A549 treated with AZD2906 at 1 μM for 4 hours (cell line): ENCODE measurements at places on chromosomes 6 and 20. TPM values are rescaled to one million over a fixed set of nuclear protein-coding genes. Genes with fewer than 3 reads are reported as not detected.

Gene MDFI
- 0.52 to 1.1 TPM (median 0.58 TPM) in 5 replicates for total RNA-seq

Gene BPI
- not detected in 5 replicates for total RNA-seq

Gene HSPA12B
- 0.40 to 0.77 TPM (median 0.60 TPM) in 5 replicates for total RNA-seq

Gene STMND1
- not detected in 5 replicates for total RNA-seq

Gene L3MBTL3
- 2.1 to 3.1 TPM (median 3.0 TPM) in 5 replicates for total RNA-seq

Gene CPNE1
- 180 to 219 TPM (median 217 TPM) in 5 replicates for total RNA-seq
